ENCODE measurements at places on chromosomes 1 and 21.

- DNase-seq: no peak
Measured at GRCh38 chr1:41876576-41877445, 41.9 kb downstream of the HIVEP3 start.

DNA sequence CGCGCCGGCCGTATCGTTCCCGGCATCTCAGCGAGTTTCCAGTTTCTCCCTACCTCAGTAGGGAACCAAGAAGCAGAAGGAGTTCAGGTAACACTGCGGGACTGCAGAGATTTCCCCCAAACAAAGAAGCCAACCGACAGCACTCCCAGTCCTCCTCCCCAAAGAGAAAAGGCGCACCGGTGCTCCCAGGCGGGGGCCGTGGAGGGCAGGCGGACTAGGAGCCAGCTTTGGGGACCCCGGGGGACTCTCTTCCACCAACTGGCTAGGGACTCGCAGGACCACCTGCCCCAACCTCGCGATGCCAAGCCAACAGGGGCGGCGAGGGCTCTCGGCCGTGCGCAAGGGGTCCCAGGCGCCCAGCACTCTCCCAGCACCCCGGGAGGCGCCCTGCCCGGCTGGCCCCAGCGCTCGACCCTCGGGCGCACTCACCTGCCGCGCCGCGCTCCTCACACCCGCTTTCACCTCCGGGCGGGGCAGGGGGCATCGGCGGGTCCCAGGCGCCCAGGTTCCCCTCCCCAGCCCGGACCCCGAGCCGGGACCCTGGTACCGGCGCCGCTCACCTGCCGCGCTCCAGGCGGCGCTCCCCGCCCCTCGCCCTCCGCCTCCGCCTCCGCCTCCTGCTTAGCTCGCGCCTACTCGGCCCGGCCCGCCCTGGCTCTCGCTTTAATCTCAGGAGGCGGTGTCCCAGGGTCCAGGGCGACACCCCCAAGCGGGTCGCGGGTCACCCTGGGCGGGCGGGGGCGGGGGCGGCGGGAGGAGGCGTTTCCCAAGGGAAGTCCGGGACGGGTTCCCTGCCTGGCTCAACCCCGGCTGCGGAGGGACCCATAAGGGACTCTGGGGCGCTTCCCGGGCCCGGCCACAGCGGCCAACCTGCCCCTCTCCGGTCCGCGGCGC, at the start of gene TMPRSS2:
Gene TMPRSS2 (minus strand): TSS at position 638 of the 894 bp plus-strand sequence. CDS start 10,025 bp downstream, outside the sequence.
- no peak for DNase-seq

GRCh38 chr1:214146523-214146922, 134.4 kb upstream of the SMYD2 start:
- DNase-seq: no peak

GRCh38 chr21:37619464-37619974, 252.9 kb downstream of the DYRK1A start:
- no peak for DNase-seq

DNA sequence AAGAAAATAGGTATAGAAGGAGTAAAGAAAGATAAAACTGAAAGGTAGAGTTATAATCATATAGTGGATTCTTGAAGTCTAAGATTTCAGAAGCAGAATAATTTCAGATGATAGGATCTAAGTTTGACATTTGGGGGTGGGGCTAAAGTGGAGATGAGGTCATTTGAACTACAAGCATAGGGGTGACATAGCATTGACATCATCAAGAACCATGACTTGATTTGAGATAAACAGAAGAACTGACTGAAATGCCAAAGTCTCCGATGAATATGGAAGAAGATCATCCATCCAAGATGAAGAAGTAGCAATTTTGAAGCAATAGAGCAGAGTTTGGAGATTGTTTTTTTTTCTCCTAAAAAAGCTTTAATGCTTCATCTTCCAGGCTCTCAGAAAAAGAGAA, 122.3 kb downstream of the MACF1 start:
- DNase-seq: no peak

GRCh38 chr1:176954242-176954641, 210.3 kb downstream of the ASTN1 start:
- no peak for DNase-seq

- no peak for DNase-seq
Measured at GRCh38 chr1:50735443-50735842, 224.6 kb downstream of the FAF1 start.

DNA sequence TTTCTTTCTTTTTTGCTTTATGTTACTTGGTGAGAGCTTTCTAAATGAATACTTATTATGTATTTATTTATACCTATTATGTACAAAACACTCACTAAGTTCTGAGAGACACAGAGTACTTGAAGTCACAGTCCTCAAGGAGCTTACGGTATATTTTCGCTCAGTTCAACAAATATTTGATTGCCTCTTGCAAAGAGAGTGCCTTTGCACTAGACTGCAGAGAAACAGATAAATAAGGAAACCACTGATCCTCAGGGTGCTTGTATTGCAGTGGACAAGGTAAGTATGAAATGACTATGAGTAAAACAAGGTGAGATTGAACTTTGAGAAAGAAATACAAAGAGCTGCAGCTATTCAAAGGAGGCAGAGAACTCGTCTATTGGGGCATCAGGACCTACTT, 123.3 kb downstream of the C1orf21 start:
- no peak for DNase-seq

DNA sequence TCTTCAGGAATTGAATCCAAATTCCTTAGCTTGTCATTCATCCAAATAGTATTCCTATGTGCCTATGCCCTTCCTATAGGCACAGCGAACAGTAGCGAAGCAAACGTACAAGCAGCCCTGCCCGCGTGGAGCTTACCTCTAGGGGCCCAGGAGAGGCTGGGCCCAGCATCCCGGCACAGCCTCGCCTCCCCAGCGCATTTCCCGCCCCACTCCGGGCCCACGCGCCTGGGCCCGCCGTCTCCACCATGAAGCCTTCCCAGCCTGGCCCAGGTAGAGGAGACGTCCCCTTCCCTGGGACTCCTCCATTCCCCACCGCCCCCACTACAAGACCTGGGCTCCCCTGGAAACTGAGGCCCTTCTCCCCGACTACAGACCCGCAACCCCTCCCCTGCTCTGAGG, 245 bp upstream of the TMEM269 start:
- no peak for DNase-seq

GRCh38 chr1:23615423-23615822, 56.1 kb upstream of the ID3 start:
- DNase-seq: no peak

- no peak for DNase-seq
Measured at GRCh38 chr1:245052258-245052657, 102.5 kb upstream of the KIF26B start.

DNA sequence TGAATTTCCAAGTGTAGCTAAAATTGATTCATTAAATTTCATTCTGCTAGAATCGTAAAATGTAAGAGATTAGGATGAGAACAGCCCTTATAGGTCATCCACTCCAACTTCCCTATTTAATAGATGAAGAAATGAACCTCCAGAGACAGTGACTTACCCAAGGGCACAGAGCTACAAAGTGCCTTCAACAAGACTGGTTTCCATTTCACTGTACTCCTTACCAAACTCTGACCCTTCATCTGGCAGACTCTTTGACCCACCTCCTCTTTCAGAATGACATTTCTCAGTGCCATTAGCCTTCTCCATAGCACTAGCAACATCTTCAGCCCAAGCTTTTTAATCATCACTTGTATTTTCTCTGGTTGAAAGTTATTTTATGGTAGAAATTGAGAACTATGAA, 161.3 kb downstream of the NEK7 start:
- peak; percentile 21 for DNase-seq

GRCh38 chr1:39268906-39269305, 64.4 kb downstream of the MACF1 start:
- DNase-seq: no peak

- no peak for DNase-seq
Measured at GRCh38 chr21:34355570-34355969, 8.2 kb upstream of the KCNE2 start.

- no peak for DNase-seq
Measured at GRCh38 chr1:2112280-2112701, 62.1 kb downstream of the PRKCZ start.

DNA sequence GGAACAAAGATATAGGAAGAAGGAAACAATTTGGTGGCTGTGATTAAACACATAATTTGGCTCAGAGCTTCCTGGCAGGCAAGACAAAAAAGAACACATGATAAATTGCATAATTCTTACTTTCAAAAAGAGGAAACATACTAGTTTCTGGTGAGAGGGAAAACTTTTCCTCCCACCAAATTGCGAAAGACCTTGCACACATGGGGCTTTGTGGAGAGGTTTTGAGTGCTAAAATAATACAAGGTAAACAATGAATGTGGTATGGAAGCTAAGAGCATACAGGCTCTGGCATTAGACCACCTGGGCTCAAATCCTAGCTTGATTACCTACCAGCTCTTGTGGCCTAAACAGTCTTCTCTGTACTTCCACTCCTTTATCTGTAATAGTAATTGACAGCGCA, 140.2 kb upstream of the HOOK1 start:
- DNase-seq: no peak

- DNase-seq: no peak
Measured at GRCh38 chr1:243253211-243253925, 1.7 kb downstream of the CEP170 start.

DNA sequence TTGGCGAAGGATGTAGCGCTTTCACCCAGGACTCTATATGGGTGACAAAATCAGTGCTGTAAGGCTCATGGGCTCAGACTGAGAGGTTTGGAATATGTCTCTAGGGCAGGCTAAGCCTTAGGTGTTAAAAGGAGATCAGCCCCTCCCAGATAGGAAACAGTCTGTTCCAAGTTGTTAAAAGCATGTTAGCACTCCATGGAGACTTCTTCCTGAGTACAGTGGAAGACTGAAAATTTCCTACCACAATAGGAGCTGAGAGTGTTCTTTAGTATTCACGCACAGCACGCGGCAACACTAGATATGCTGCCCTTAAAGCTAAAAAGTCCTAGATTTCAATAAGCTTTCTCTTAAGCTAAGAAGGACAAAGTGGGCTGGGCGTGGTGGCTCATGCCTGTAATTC, 122.1 kb downstream of the TRABD2B start:
- no peak for DNase-seq

- no peak for DNase-seq
Measured at GRCh38 chr1:24954631-24955030, 24.6 kb upstream of the RUNX3 start.

DNA sequence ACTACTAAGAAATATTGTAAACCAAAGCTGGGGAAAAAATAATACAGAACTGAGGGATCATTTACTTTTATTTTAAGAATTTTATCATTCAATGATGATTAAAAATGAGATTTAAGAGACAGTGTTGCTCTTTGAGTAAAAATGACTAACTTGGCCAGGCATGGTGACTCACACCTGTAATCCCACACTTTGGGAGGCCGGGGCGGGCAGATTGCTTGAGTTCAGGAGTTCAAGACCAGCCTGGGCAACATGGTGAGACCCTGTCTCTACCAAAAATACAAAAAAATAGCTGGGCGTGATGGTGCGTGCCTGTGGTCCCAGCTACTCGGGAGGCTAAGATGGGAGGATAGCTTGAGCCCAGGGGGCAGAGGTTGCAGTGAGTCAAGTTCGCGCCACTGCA, 21.8 kb upstream of the PLEKHO1 start:
- peak; percentile 41 for DNase-seq

DNA sequence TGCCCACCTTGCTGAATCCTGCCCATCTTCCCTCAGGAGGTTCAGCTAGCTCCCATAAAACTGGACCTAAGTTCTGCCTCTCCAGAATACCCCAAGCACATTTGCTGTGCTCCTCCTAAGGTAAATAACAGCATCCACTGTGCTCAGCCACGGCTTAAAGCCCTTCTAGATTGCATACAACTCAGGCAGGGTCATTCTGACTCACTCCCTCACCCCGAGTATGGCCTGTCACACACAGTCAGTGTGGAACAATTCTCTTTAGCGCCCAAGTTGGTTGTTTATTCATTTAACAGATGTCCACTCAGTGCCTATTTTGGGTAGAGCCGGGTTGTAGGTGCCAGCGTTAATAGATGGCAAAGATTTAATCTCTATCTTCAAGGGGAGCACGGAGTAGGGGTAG, 147.5 kb upstream of the EDN2 start:
- no peak for DNase-seq

- no peak for DNase-seq
Measured at GRCh38 chr1:230548357-230548756, 93.9 kb upstream of the COG2 start.

- DNase-seq: peak; percentile 3
Measured at GRCh38 chr1:165444897-165445370, at the start of gene RXRG. RXRG (minus strand) TSS chr1:165445126; CDS start chr1:165444893, 233 bp downstream.

DNA sequence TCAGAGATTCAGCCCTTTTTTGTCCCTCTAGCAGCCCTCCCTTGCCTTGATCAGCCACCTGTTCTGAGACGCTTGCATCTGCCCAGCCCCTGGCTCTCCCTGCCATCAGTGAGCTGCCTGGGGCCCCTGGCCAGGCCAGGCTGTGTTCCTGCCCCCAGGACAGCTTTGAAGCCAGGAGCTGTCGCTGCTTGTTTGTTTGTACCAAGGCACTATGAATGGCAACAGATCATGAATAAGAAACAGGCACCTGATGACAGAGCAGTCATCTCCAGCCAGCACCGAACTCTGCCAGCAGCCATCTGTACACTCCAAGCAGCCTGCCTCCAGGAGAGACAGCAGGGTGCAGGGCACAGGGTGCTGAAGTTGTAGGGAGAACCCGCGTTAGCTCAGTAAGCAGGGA, 8.1 kb upstream of the VWA5B1 start:
- no peak for DNase-seq

- DNase-seq: no peak
Measured at GRCh38 chr1:155254714-155255242, 505 bp downstream of the ENTREP3 start.

DNA sequence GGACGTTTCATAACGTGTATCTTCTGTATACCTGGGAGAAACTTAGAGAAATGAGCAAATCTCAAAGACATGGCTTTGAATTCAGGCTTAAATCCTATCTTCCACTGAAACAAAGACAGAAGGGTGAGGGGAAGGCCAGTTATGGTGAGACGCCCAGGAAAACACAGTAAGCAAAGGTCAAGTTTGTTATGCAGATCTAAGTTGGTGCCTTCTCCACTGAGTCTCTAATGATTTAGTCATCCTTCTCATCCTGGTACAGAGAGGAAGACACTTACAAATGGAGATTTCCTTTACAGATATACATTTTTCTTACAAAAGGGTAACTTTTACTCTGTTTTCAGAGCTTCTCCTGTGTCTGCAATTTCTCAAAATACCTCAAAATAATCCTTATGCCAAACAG, 64.4 kb downstream of the MAP3K7CL start:
- DNase-seq: no peak

- no peak for DNase-seq
Measured at GRCh38 chr1:179754041-179754624, 11.0 kb downstream of the FAM163A start.

GRCh38 chr1:231699784-231700183, 73.2 kb downstream of the DISC1 start:
- no peak for DNase-seq

- peak; percentile 32 for DNase-seq
Measured at GRCh38 chr1:156025876-156026275, 5.1 kb upstream of the SSR2 start.

GRCh38 chr21:33418691-33419090, 15.5 kb downstream of the IFNGR2 start:
- DNase-seq: no peak

GRCh38 chr1:242146652-242147051, 147.8 kb upstream of the MAP1LC3C start:
- DNase-seq: no peak

Data from activated CD4-positive, alpha-beta T cell treated with anti-CD3 and anti-CD28 coated beads, Interleukin-2, amount 50 U/mL, for 16 hours (primary cell).